Hair follicular keratinocyte (primary cell): ENCODE measurements at places on chromosomes 4 and X. TPM values are rescaled to one million over a fixed set of nuclear protein-coding genes. Genes with fewer than 3 reads are reported as not detected.

STK32B gene
- total RNA-seq = 1.1 and 2.0 TPM in 2 replicates

CENPVL1 gene
- not detected in 2 replicates for total RNA-seq

SLC9B1 gene
- total RNA-seq = 0.08 TPM in 1 of 2 replicates, not detected in the other

COL4A6 gene
- total RNA-seq = 27.5 and 38.7 TPM in 2 replicates

ASB12 gene
- not detected in 2 replicates for total RNA-seq

BTK gene
- 0.04 TPM in 1 of 2 replicates, not detected in the other for total RNA-seq

SAGE1 gene
- total RNA-seq = not detected in 2 replicates

NSUN7 gene
- 0.16 and 0.34 TPM in 2 replicates for total RNA-seq

DMRTC1B gene
- total RNA-seq = not detected in 2 replicates

RBMXL3 gene
- total RNA-seq = not detected in 2 replicates

F8A1 gene
- 2.4 TPM in 1 of 2 replicates, not detected in the other for total RNA-seq

ZNF157 gene
- 0.19 TPM in 1 of 2 replicates, not detected in the other for total RNA-seq

LANCL3 gene
- total RNA-seq = 0.70 and 0.76 TPM in 2 replicates

SLC25A31 gene
- not detected in 2 replicates for total RNA-seq

PRICKLE3 gene
- total RNA-seq = 18.9 and 21.5 TPM in 2 replicates

SYN1 gene
- not detected in 2 replicates for total RNA-seq

RHOH gene
- total RNA-seq = not detected in 2 replicates

NMU gene
- 0.78 and 3.8 TPM in 2 replicates for total RNA-seq

CXorf49B gene
- total RNA-seq = not detected in 2 replicates

HDX gene
- total RNA-seq = 1.7 and 4.0 TPM in 2 replicates
